ENCODE measurements at places on chromosomes 13 and 19.

- no peak for DNase-seq
Measured at GRCh38 chr19:40190891-40191835, at the start of gene MAP3K10. TSS of gene MAP3K10 (plus strand) at chr19:40191426. CDS start at chr19:40192032, 606 bp downstream.

DNA sequence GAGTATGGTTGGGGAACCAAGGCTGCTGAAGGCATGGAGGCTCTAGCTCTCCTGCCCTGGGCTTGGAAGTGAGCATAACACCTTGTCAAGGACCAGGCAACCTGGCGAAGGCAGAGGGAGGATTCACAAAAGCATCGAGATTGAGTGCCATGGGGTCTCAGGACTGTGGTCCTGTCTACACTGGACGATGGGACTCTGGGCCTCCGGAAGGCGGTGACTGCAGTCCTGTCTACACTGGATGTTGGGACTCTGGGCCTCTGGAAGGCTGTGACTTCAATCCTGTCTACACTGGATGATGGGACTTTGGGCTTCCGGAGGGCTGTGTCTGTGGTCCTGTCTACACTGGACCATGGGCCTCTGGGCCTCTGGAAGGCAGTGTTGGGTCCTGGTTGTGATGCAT, 290.4 kb downstream of the TEX29 start:
- no peak for DNase-seq

GRCh38 chr19:16458391-16459341, 13.1 kb downstream of the EPS15L1 start:
- no peak for DNase-seq

DNA sequence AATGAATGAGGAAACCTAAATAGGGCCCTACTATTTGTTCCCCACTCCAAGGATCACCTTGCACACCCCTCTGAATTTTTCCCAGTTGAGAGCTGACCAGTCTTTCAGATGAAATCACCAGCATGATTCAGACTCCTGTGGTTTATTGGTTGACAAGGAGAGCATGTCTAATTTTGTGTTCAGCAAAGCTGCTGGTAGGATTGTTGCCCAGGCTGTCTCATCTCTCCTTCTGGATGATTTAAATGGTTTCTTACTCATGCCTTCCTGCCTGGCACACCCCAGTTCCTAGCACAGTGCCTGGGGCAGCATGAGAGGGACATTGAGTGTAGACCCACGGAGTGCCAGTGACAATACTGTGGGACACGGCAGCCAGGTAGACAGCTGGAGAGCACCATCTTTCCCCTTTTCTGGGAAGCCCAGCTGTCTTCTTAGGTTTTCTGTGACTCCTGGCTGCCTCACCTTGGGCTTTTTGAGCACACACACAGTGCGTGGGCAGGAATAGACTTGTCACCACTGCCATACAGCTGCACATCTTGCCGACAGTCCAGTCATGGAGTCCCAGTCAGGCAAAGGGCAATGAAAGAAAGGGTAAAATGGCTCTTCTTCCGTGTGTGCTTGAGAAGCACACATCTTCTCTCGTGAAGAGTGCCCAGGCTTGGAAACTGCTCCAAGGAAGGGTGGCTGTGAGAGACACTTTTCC, 12.3 kb downstream of the FGF9 start:
- no peak for DNase-seq

All from NCI-H2029 treated with DMSO at 0.1 percent for 48 hours (cell line).